ENCODE measurements at places on chromosomes 3 and 15.

- no peak for DNase-seq
These were observed 582.8 kb upstream of the CCDC54 start for GRCh38 chr3:106794442-106794841.

DNA sequence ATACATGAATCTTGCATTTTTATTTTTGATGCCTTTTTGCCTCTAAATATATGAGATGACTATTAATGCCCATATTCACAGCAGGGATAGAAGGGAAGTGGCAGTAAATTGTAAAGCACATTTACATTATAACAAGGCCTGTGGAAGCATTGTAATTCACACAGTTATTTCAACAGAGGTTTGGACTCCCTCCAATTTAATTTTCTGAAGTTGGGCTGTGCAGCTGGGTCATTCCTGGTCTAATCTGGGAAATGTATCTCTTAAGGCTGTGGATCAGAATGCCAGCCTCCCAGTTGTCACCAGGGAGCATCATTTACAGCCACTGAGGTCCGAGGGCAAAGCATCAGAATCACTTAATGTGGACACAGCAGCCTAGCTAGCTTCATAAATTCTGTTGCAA, 434.5 kb downstream of the MFSD1 start:
- DNase-seq, result no peak

GRCh38 chr15:54250326-54250725, 272.1 kb downstream of the UNC13C start:
- DNase-seq, result no peak

DNA sequence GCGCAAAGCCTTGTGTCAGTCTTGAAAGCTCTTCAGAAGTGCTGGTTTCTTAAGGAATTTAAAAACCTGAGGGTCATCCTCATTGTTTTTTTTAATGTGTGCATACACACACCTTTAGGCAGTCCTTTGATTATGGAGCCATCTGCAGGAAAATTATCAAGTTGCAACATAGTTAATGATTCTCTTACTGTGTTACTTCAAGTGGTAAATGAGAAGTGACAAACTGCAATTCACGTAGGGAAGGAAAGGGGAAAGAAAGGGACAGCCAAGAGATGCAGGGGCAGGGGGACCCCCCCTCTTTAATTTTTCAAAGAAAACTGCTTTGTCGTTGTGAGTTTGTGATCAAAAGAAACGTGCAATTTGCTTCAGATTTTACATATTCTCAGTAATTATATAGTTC, 162.4 kb upstream of the CGNL1 start:
- no peak for DNase-seq

- DNase-seq, result no peak
These were observed 26.5 kb downstream of the AVEN start for GRCh38 chr15:34012461-34013028.

DNA sequence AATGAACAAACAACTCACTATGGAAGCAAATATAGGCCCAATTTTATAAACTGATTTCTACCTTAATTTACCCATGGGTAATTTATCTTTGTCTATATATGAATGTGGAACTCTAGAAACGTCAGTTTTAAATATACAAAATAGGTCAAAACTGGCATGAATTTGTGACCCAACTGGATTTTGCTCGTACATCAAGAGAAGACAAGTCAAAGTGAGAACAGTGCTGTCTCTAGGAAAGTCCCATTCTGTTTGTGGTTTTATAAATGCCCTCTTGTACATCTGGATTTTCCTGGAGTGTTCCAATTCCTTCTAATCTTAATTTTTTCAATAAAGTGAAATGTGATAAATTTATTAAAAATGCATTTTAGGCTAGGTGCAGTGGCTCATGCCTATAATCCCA, 50.2 kb upstream of the ABHD10 start:
- DNase-seq, result no peak

DNA sequence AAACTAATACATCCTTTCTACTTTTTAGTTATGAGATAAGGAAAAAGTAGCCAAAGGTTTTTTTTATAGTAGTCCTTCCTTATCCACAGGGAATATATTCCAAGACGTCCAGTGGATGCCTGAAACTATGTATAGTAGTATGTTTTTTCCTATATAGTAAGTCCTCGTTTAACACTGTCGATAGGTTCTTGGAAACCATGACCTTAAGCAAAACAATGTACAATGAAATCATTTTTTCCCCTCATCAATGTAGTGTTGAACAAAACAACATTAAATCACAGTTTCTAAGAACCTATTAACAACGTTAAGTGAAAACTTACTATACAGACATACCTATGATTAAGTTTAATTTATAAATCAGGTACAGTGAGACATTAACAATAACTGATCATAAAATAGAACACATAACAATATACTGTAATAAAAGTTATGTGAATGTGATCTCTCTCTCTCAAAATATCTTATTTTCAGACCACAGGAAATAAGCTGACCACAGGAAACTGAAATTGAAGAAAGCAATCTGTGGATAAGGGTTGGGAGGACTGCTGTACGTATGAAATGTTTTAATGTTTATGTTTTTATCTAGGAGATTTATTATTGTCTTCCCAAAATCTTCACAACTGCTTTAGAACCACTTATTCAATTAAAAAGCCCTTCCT, 20.6 kb downstream of the COPS2 start:
- DNase-seq, result no peak

DNA sequence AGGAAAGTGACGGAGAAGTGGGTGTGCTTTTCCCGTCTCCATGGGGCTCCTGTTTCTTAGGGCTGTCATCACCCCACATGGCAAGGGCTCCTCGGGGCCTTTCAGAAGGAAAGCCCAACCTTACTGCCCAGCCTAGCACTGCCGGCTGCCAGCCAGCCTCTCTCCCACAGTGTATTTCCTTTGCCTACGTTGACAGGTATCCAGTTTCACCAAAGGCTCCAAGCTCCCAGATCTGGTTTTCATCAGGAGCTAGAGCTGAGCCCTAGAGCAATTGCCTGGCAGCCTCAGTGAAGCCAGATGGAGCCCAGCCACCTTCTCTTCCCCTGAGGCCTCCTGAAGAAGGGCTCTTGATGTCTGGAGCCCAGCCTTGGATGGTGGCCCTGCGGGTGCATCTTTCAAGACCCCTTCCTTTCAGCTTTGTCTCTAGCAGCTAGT, 20.2 kb downstream of the CRABP1 start:
- no peak for DNase-seq

DNA sequence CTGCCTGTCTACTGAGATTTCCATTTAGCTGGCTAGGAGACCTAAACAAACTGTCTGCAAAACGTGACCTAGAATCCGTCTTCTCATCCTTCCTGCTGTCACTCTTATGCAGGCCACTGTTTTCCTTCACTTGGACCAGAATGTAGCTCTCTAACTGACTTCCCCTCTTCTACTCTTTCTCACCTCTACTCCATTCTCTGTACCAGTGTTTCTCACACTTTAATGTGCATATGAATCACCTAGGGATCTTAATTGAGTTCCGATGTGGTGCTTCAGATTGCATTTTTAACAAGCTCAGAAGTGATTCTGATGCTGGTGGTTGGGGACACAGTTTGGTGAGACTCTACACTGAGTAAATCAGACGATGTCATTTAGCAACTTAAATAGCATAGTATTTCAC, 1.6 kb upstream of the GBE1 start:
- no peak for DNase-seq

GRCh38 chr3:113812854-113813253, 25.7 kb upstream of the GRAMD1C start:
- no peak for DNase-seq

GRCh38 chr3:131591394-131592014, 88.7 kb upstream of the MRPL3 start:
- no peak for DNase-seq

GRCh38 chr15:60315878-60316277, 81.9 kb downstream of the ANXA2 start:
- DNase-seq, result no peak

- no peak for DNase-seq
These were observed 56.3 kb upstream of the ITGA11 start for GRCh38 chr15:68488290-68488689.

DNA sequence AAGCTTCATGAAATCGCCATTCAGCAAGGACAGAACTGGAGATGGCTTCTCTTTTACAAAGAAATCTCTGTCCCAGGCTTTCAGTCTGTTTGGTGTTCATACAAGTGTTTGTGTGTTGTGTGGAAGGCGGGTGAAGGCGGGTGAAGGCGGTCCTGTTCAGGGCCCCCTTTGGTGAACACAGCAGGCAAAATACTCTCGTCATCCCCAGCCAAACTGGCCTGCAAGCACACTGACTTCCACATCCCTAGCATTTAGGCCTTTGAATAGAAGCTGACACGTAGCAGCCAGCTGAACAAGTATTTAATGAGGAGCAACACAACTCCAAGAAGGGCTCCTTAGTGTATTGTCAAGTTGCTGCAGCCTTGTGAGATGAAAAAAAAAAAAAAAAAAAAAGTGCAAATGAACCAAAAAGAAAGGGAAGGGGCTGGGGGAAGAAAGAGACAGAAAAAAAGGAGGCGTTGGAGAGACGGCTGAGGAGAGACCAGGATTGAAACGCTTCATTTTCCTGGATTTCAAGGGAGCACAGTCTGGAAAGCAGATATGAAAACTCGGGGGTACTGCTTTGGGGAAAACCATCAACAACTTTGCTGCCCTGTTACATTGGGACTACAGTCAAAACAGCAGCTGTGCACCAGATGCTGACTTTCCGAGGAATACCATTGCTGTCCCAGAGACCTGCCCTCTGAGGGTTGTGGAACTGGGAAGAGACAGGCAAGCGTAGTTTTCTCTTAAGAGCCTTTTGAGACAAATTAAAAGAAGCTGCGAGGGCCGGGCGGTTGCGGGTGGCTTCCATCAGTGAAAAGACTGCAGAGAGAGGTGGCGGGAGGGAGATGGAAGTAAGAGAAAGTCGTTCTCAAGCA, 74.6 kb downstream of the TGFBR2 start:
- DNase-seq, result no peak

DNA sequence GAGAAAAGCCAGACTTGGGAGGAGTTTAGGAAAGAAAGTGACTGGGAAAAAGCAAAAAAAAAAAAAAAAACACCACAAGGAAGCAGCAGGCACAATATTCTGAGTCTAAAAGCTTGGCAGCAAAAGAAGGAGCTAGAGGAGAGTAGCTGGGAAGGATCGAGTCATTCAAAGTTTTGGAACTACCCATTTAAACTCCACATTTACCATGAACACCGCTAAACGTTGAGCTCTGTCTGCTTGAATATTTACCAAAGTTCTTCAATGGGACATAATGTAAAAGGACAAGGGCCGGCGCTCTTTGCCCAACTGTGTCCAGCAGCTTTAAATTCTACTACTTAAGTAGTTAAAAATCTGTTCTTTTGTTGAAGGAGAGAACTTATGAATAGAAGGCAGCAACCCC, 481.9 kb downstream of the FOXP1 start:
- DNase-seq, result no peak

DNA sequence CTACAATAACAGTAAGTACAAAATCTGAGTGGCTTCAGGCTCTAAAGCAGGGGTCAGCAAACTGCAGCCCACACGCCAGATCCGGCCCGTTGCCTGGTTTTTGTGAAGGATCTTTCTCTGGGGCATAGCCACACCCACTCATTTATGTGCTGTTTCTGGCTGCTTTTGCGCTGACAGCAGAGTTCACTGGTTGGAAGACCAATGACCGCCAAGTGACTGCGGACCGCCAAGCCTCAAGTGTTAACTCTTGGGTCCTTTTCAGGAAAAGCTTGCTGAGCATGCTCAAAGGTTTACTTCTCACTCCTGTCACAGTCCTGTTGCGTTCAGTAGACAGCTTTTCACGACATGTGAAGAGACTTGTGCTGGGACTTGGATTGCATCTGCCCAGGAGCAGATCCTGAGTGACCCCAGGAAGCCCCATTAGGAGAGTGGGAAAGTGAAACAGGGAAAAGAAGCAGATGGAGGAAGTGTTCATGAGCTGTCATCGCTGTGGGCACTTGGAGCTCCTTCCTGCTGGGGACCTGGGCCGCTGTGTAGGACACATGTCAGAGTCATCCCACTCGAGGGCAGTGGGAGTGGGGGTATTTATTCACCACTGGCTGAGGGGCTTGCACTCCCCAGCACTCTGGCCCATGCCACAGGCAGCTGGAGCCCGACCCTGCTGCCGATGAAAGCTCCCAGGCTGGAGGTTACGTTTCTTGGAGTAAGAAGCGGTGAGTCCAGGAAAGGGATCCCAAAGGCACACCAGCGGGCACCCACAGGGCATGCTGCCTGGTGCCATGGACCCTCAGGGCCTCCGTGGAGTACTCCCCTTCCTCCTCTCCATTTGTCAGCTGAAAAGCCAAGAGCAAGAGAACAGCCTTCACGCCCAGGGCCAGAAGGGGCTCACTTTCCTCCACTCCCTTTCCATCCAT, 249.1 kb downstream of the PLCL2 start:
- DNase-seq, result no peak
